ENCODE measurements at places on chromosomes 7 and 10.

DNA sequence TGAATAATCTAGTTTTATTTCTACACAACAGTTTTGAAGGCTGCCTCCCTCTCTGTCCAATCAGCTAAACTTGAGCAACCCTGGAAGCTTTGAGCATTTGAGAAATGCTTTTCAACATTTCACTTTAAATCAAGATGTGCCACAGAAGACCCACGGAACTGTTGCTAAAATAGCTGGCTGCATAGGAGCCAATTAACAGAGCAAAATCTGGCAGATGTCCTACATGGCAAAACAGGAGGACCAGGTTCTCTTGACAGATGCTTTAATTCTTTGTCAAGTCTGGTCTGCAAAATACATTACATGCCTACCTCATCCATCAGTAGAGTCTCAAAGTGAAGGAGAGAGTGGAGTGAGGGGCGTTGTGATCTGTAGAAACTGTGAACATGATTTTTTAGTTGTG is 185.9 kb downstream of the DPY19L1 start:
- no peak for DNase-seq

- DNase-seq: no peak
Observed at GRCh38 chr7:6530626-6531491, 20.4 kb downstream of the GRID2IP start.

DNA sequence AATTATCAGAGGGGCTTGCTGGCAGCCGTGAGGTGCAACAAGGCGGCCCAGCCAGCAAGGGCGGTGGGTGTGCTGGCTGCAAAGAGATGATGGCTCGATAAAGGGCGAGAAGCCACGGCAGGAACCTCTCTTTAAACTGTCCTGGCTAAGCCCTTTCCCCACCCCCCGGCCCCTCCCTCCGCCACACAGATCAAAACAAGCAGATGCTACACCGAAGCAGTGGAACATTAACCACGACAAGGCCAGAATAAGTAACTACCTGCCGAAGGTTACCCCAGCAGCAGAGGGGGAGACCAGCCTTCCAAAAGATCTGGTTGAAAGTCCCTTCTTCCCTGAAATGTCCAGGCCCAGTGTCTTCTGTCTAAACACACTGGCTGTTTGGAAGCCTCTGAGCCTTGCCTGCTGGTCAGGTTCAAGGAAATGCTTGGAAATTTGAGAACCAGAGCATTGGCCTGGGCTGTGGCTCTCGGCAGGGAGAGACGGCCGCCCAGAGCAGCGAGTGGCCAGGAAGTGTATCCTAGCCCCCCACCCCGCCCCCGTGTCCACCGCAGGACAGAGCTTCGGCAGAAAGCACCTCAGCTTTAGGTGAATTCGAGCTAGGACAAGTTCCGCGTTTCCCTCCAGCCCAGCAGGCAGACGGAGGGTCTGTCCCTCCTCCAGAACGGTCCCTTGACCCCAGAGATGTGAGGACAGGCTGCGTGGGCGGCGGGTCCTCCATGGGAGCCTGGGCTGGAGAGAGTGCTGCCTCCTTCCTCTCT is 2.1 kb downstream of the FAM20C start:
- DNase-seq: no peak

DNA sequence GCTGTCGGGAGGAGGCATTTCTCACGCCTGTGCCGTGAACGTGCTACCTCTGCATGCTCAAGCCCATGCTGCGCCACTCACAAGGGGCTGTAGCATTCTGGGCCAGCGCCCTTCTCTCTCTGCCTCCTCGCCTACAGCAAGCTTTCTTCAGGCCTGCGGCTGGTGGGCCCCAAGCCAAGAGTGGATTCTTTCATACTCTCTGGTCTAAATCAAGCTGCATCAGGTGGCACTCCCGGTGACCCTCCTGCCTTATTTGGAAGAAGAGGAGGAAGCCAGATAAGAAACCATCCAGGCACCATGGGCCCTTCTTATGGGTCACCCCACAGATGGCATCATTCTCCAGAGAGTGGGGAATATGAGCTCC is 86.7 kb upstream of the DUSP5 start:
- no peak for DNase-seq

DNA sequence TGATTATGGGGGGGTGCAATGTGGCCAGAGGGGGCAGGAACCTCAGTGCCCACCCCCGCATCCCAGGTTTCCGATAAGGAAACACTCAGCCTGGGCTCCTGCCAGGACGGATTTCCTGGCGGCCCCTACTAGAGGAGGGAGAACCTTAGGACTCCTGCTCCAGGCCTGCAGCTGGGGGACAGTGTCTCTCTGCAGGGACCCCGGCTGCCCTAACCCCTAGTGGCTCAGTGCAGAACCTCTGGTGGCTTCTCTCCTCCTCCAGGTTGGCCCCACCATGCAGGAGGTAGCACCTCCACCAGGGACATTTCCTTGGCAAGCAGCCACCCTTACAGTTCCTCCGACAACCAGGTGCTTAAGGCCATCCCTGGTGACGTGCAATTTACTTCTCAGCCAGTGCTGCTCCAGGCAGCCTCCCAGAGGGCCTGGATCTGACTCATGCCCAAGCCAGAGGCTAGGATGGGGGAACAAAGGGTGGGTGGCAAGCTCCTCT is 31.9 kb downstream of the SH2B2 start:
- DNase-seq: no peak

All from muscle of arm (tissue), 14 donors.